ENCODE measurements at places on chromosomes 1 and 21.
A peak's percentile ranks its signal among the peaks of the same experiment; 100 is the strongest.

GRCh38 chr1:233843525-233844204, 60.8 kb upstream of the SLC35F3 start:
- no peaks in the 10 kb centered on the region for H3K4me1 ChIP-seq
- H3K27me3 ChIP-seq: no peaks in the 10 kb centered on the region
- no peak overlapping the region for H3K4me3 ChIP-seq
- no peak for DNase-seq

- H3K4me1 ChIP-seq: peaks cover 29% of the 10 kb centered on the region
- H3K27me3 ChIP-seq: no peaks in the 10 kb centered on the region
- no peak overlapping the region for H3K4me3 ChIP-seq
- H3K27ac ChIP-seq: no peak overlapping the region
Measured at GRCh38 chr1:44010935-44011471, 19.6 kb downstream of the CCDC24 start.

DNA sequence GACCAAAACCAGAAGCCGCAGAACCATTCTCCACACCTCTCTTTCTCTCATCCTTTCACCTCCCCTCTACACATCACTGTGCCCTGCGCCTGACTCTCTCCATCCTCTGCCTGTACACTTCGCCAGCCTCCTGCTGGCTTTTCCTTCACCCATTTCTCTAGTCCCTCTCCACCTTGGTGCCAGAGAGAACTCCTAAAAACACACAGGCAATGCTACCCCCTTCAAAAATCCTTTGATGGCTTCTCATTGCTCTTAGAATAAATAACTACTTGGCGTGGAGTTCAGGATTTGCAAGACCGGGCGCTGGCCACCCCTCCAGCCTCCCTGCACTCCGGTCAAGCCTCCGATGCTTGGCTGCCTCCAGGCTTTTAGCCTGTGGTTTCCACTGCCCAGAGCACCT, 8.6 kb downstream of the CRABP2 start:
- H3K27ac ChIP-seq: no peak overlapping the region
- no peak overlapping the region for H3K4me3 ChIP-seq
- peaks cover 3% of the 10 kb centered on the region for H3K27me3 ChIP-seq
- DNase-seq: no peak
- peaks cover 24% of the 10 kb centered on the region for H3K4me1 ChIP-seq
- H3K36me3 ChIP-seq: no peaks in the 10 kb centered on the region

DNA sequence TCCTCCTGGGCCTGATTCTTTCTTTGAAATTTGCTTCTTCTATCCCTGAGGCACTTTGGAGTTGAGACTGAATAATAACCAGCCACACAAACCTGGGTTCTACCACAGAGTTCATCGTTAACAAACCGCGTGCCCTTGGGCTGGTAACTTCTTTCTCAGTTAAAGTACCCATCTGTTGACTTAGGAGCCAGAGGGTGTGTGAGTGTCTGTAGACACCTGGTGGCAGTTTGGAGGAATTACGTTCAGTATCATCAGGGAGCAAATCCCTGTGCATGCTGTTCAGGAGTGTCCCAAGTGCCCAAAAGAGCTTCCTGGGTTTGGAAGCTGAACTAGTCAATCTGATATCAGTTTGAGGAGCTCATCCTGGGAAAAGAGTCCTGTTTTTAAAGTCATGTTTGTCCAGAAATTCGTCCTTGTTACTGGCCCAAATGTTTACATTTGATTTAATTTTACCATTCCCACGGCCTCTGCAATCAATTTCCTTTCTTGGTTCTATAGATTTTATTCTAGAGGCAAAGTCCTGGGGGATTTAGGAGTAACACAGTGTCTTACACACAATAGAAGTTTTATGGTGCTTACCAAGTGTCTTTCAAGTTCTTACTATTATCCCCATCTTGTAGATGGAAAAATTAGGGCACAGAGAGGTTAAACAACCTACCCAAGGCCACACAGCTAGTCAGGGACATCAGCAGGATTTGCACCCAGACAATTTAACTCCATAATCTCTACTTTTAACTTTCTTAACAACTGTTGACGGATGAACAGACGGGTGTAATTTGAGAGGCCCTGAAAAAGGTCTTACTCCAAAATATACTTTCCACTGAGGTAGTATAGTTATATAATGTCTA, 26.7 kb upstream of the RPTN start:
- H3K4me3 ChIP-seq: no peak overlapping the region
- H3K36me3 ChIP-seq: no peaks in the 10 kb centered on the region
- H3K27ac ChIP-seq: no peak overlapping the region
- no peaks in the 10 kb centered on the region for H3K27me3 ChIP-seq

GRCh38 chr1:157758018-157758417, 18.9 kb downstream of the FCRL2 start:
- no peaks in the 10 kb centered on the region for H3K36me3 ChIP-seq
- no peaks in the 10 kb centered on the region for H3K27me3 ChIP-seq
- no peaks in the 10 kb centered on the region for H3K4me1 ChIP-seq
- H3K4me3 ChIP-seq: no peak overlapping the region
- DNase-seq: no peak

GRCh38 chr1:180251526-180252305, 21.7 kb downstream of the LHX4 start:
- no peaks in the 10 kb centered on the region for H3K36me3 ChIP-seq
- H3K27me3 ChIP-seq: peaks cover 55% of the 10 kb centered on the region
- H3K4me3 ChIP-seq: no peak overlapping the region
- DNase-seq: peak; percentile 56
- H3K4me1 ChIP-seq: no peaks in the 10 kb centered on the region
- no peak overlapping the region for H3K27ac ChIP-seq

- H3K4me1 ChIP-seq: no peaks in the 10 kb centered on the region
- no peak overlapping the region for H3K27ac ChIP-seq
- H3K36me3 ChIP-seq: no peaks in the 10 kb centered on the region
- no peak overlapping the region for H3K4me3 ChIP-seq
Measured at GRCh38 chr1:3718764-3719163, 33.5 kb upstream of the CCDC27 start.

DNA sequence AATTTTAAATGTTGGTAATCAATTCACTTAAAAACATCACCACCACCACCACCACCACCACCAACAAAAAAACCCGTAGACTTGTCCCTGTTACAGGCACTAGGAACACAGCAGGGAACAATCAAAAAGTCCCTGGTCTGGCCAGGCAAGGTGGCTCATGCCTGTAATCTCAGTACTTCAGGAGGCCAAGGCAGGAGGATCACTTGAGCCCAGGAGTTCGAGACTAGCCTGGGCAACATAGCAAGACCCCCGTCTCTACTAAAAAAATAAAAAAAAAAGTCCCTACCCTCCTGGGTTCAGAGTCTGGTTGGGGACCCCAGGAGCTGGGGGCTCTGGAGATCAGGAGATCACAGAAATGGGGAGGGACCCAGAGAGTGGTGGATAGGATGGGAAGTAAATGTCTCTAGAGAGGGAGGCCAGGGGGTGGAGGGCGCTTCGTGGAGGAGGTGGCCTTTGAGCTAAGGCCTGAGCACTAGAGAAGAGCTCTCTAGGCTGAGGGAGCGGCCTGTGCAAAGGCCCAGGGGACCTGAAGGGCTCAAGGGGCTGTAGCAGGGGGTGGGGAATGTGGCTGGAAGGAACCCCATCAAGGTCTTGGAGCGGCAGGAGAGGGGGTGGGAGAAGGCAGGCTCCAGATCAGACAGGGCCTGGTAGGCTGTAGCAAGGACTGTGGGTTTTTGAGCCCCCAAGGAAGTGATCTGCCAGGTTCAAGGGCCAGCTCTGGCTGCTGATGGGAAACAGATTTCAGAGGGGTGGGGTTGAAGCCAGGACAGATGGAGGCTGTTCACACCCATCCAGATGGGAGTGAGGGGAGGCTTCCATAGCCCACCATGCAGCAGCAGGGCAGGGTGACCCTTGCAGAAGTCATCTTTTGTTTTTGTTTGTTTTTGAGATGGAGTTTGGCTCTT, 24.8 kb upstream of the VPS13D start:
- peaks cover 9% of the 10 kb centered on the region for H3K4me1 ChIP-seq
- no peak overlapping the region for H3K27ac ChIP-seq
- H3K4me3 ChIP-seq: no peak overlapping the region
- DNase-seq: no peak

DNA sequence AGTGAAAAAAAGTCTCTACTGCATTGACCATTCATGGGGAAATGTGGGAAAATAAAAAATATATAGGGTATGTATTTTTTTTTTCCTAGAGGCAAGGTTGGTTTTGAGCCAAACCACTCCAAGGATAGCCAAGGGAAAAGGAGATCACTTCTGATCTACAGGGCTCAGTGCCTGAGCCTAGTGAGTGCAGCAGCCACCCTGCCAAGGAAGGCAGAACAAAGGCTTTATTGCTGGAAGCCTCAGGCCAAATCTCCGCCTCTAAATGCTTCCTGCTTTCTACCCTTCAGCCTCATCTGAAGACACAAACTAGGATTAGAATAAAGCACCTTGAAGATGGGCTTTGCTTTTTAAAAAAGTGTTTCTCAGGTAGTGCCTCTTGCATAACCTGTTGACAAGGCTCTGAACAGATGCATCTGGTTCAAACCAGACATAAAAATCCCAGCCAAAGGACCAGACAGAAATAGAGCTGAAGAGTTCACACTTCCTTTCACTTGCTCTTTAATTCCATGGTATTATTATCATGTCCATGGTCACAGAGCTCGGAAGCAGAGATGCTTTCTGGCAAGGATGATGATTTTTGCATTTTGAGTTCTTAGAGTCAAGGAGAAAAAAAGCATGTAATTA, 10.5 kb downstream of the C1orf115 start:
- no peak overlapping the region for H3K4me3 ChIP-seq
- H3K27me3 ChIP-seq: no peaks in the 10 kb centered on the region
- H3K27ac ChIP-seq: no peak overlapping the region
- H3K36me3 ChIP-seq: peaks cover 18% of the 10 kb centered on the region
- no peaks in the 10 kb centered on the region for H3K4me1 ChIP-seq

DNA sequence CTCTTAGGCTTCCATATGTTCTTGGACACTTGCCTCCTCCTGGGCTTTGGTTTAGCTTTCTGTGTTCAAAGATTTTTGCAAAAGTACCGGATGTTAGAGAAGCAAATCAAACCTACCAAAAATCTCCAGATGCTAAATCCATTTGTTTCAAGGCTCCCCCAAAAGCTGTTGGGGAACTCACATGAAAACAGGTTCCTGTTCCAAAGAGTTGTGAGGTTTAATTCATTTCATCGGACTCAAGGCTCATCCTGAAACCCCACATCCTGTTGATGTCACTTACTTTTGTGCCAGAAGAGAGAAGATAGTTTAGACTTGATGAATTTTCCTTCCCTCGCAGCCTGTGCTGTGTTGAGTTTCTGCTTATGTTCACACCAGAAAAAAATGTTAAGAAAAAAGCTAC, 41.7 kb upstream of the RXRG start:
- no peak overlapping the region for H3K4me3 ChIP-seq
- H3K27me3 ChIP-seq: no peaks in the 10 kb centered on the region
- no peak for DNase-seq
- no peaks in the 10 kb centered on the region for H3K4me1 ChIP-seq
- no peaks in the 10 kb centered on the region for H3K36me3 ChIP-seq

- no peak overlapping the region for H3K4me3 ChIP-seq
- no peak overlapping the region for H3K27ac ChIP-seq
- no peaks in the 10 kb centered on the region for H3K27me3 ChIP-seq
- H3K4me1 ChIP-seq: no peaks in the 10 kb centered on the region
- no peaks in the 10 kb centered on the region for H3K36me3 ChIP-seq
Measured at GRCh38 chr1:77349275-77349674, 67.5 kb downstream of the AK5 start.

- DNase-seq: no peak
- H3K36me3 ChIP-seq: no peaks in the 10 kb centered on the region
- no peak overlapping the region for H3K27ac ChIP-seq
Measured at GRCh38 chr21:39555911-39556590, 56.7 kb upstream of the B3GALT5 start.

DNA sequence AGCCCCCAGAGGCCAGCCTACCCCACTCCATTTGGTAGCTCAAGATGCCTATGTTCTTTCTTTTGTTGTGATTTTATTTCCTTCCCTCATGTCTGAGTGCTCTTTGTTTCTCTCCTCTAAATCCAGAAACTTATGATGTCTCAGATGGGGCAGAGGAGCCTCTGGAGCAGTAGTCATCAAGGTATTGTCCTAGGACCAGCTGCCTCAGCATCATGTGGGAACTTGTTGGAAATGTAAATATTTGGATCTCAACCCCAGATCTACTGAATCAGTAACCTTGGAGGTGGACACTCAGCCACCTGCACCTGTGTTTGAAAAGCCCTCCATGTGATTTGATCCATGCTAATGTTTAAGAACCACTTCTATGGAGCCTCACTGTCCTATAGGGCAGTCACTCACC, 593.1 kb upstream of the PLXNA2 start:
- no peaks in the 10 kb centered on the region for H3K36me3 ChIP-seq
- no peak overlapping the region for H3K27ac ChIP-seq
- H3K4me3 ChIP-seq: no peak overlapping the region
- no peak for DNase-seq

DNA sequence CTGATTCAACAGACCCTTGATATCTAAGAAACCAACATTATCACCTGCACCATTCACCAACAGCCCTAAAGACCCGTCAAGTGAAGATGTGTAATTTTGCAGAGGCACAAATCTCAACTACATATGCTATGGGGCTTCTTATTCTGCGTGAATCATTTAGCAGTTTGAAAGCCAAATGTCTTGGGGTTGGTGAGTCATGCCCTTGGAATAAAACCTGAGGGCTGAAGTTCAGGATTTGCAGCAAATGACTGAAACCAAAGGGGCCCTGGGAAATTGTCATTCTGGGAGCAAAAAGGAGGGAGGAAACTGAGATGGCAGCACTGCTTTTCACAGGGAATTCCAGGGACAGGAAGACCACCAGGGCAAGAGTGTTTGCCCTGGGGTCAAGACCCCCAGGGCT, 79.2 kb upstream of the TNR start:
- no peaks in the 10 kb centered on the region for H3K36me3 ChIP-seq
- no peak for DNase-seq
- H3K27ac ChIP-seq: no peak overlapping the region
- H3K4me1 ChIP-seq: peaks cover 5% of the 10 kb centered on the region
- no peak overlapping the region for H3K4me3 ChIP-seq

- H3K4me1 ChIP-seq: no peaks in the 10 kb centered on the region
- DNase-seq: no peak
- H3K36me3 ChIP-seq: no peaks in the 10 kb centered on the region
- no peaks in the 10 kb centered on the region for H3K27me3 ChIP-seq
- H3K27ac ChIP-seq: no peak overlapping the region
- no peak overlapping the region for H3K4me3 ChIP-seq
Measured at GRCh38 chr21:26505211-26505610, 67.9 kb downstream of the CYYR1 start.

GRCh38 chr1:88169939-88170338, 514.1 kb upstream of the PKN2 start:
- no peak overlapping the region for H3K4me3 ChIP-seq
- no peaks in the 10 kb centered on the region for H3K27me3 ChIP-seq
- no peak for DNase-seq
- no peak overlapping the region for H3K27ac ChIP-seq
- no peaks in the 10 kb centered on the region for H3K36me3 ChIP-seq

GRCh38 chr21:44697811-44698734, 1.1 kb downstream of the KRTAP10-12 start:
- H3K27me3 ChIP-seq: peaks cover 81% of the 10 kb centered on the region
- H3K27ac ChIP-seq: no peak overlapping the region
- no peaks in the 10 kb centered on the region for H3K36me3 ChIP-seq
- H3K4me1 ChIP-seq: no peaks in the 10 kb centered on the region

Data from tibial artery (tissue), 4 donors.